ENCODE measurements at places on chromosomes 2 and 18.
A peak's percentile ranks its signal among the peaks of the same experiment; 100 is the strongest.

DNA sequence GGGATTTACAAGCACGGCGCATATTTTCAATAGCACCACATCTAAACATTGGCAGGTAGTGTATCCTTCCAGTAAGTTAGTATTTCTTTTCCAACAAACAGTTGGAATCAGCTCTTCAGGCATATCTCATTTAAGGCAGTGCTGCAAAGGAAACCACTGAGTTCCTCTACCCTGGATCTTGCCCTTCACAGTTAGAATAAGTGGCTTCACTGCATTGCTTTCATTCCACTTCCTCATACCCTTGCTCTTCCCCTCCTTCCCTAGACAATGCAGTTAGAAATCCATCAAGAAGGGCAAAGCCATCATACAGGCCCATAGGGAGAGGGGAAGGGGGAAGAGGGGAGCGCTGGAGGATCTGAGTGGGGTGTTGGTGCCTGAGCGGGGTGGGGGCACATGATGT lies 173.7 kb downstream of the FBXO15 start:
- DNase-seq: no peak

GRCh38 chr2:83565181-83565580 lies 893.9 kb downstream of the SUCLG1 start:
- no peak for DNase-seq

GRCh38 chr2:119860924-119861323 lies 101.2 kb downstream of the PTPN4 start:
- no peak for DNase-seq

- DNase-seq: no peak
These were observed 22.6 kb downstream of the CROCC2 start for GRCh38 chr2:240928476-240929363.

DNA sequence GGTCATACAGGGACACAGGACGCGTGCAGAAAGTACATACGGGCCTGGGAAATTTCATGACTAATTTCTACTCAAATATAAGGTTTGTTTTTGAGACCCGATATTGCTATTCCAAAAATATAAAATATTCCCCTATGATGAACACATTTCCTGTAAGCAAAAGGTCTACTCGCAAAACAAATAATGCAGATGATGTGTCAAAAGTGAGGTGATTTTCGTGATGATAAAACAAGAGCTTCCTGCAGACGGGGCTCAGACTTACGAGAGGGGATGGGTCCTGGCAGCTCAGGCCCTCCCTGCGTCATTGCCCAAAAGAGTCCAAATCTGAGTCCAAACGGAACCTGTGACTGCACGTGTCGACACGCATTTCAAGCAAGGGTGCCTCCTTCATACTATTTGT lies 62.7 kb downstream of the MBP start:
- no peak for DNase-seq

- DNase-seq: no peak
These were observed 192.5 kb upstream of the FOSL2 start for GRCh38 chr2:28199995-28200679.

DNA sequence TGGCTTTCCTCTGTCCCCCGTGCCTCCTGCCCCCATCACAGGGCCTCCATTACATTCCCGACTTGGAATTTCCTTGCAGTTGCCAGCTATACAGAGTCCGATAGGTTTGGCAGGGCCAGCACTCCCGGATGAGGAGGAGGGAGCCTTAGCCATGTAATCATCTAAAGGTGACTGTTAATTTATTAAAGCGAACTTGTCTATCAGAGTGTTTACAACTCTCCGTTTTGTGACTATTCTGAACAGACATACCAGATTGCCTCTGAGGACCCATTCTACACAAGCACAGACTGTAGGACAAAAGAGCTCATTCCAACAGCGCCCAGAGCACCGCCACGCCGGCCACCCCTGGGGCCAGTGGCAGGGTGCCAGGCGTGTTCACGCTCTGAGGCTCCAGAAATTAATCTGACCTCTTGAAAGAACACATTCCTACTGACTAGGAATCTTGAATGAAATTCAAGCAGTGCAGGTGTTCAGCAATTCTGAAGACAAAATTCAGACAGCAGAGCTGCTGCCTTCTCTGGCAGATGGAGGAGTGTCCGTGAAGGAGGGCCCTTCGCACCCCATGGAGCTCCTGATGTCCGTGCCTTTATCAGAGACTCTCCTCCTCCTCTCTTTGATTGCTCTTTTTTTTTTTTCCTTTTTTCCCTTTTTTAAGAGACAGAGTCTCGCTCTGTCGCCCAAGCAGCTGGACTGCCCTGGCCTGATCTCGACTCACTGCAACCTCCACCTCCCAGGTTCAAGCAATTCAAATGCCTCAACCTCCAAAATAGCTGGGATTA lies 58.1 kb upstream of the RALBP1 start:
- DNase-seq: peak; percentile 8

DNA sequence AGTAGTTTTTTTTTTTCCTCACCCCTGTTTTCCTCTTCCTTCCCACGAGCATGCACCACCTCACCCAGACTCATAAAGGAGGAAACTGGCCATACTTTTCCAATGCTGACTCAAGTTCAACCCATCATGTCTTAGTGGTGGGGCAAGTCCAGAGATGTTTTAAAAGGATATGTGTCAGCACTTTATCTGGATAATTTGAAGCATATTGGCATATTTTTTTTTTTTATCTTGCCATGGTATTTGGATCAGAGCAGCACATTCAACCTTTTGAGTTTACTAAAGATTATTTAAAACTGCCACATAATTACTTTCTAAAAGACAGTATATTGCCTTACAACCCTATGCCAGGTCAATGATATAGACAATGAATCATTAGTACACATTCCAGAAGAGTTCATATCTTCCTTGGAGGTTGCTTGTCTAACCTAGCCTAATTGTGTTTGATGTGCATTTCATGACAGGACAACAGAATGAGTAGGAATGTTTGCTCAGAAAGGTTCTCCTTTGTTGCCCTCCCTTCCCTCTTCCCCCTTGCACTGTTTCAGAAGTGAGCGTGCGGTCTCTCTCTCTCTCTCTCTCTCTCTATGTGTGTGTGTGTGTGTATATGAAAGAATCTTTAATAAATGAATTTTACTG lies 950.7 kb upstream of the FAM98A start:
- DNase-seq: no peak

- peak; percentile 80 for DNase-seq
These were observed 547.6 kb downstream of the CPS1 start for GRCh38 chr2:211103989-211104388.

DNA sequence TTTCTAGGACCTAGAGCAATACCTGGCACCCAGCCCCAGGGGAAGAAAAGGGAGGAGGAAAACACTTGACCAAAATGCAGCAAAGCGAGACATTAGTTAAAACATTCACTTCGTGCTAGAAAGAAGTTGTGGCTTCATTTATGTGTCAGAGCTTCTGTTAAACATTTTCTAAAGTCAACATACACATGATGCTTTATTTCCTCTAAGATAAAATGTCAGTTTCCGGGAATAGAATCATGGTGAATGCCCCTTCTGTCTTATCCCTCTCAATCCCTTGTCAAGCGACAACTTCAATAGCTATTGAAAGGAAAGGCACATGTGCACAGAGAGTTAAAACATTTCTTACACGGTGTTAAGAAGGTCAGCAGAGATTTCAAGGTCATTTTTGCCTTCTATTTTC lies 404.6 kb upstream of the CWC22 start:
- peak; percentile 61 for DNase-seq

- DNase-seq: no peak
These were observed 233.4 kb downstream of the NDUFA10 start for GRCh38 chr2:239791526-239792404.

GRCh38 chr2:164937864-164938401 lies 17.4 kb downstream of the SLC38A11 start:
- no peak for DNase-seq

Data from COLO829 (cell line).